ENCODE measurements at places on chromosomes 4 and X. TPM values are rescaled to one million over a fixed set of nuclear protein-coding genes. Genes with fewer than 3 reads are reported as not detected.

DNA sequence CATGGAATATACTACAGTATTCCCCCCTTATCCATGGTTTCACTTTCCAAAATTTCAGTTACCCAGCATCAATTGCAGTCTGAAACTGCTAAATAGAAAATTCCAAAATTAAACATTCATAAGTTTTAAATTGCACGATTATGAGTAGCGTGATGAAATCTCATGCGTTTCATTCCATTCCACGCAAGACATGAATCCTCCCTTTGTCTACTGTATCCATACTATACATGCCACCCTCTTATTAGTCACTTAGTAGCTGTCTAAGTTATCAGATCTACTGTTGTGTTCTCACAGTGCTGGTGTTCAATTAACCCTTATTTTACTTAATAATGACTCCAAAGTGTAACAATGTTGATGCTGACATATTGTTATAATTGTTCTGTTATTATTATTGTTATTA is 261.2 kb upstream of the NDST4 start:
- H3K27ac ChIP-seq: no peak overlapping the region
- no peaks in the 10 kb centered on the region for H3K36me3 ChIP-seq
- DNase-seq: no peak
- H3K4me3 ChIP-seq: no peak overlapping the region

DNA sequence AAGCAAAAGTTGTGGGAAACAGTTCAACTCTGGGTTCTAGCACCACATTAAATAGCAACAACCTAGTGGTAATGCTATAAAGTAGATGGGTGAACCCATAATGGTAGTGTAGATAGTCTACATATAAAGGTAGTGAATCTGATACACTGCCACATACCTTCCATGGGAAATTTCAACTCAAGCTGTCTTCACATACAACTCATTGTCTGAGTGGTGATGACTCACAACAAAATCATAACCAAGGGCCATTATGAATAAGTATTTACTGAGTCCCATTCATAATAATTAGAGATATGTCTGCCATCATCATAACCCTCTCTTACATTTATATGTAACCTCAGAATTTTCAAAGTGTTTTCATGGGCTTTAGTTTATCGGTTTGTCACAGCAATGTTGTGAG is 34.8 kb downstream of the EGF start:
- no peaks in the 10 kb centered on the region for H3K27me3 ChIP-seq
- H3K36me3 ChIP-seq: no peaks in the 10 kb centered on the region
- DNase-seq: no peak
- H3K27ac ChIP-seq: no peak overlapping the region

DNA sequence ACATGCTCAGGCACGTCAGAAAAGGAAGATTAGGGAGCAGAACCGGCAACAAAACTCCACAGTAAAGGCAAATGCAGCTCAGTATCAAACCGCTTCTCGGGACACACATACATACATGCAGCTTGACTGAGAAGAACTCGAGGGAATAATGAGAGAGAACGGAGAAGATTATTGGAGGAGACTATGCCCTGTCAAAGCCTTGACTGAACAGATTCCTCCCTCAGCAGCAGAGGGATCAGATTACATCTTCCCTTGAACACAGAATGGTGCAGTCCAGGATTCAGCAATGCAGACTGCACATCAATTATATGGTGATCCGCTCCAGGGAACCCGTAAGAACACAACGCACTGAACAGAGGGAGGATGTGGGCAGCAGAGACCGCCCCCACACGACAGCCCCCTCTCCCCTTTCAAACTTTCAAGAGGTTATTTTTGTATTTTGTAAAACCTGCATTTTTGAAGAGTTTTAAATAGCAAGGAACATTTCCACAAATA is 183.2 kb downstream of the FBXW7 start:
- H3K27me3 ChIP-seq: no peaks in the 10 kb centered on the region
- H3K4me3 ChIP-seq: peak overlapping the region; percentile 58
- peaks cover 36% of the 10 kb centered on the region for H3K4me1 ChIP-seq
- DNase-seq: no peak
- H3K27ac ChIP-seq: peak overlapping the region; percentile 50

- no peaks in the 10 kb centered on the region for H3K27me3 ChIP-seq
- no peak for DNase-seq
- H3K4me3 ChIP-seq: no peak overlapping the region
Observed at GRCh38 chrX:48714573-48714972, 18.0 kb downstream of the SUV39H1 start.

DNA sequence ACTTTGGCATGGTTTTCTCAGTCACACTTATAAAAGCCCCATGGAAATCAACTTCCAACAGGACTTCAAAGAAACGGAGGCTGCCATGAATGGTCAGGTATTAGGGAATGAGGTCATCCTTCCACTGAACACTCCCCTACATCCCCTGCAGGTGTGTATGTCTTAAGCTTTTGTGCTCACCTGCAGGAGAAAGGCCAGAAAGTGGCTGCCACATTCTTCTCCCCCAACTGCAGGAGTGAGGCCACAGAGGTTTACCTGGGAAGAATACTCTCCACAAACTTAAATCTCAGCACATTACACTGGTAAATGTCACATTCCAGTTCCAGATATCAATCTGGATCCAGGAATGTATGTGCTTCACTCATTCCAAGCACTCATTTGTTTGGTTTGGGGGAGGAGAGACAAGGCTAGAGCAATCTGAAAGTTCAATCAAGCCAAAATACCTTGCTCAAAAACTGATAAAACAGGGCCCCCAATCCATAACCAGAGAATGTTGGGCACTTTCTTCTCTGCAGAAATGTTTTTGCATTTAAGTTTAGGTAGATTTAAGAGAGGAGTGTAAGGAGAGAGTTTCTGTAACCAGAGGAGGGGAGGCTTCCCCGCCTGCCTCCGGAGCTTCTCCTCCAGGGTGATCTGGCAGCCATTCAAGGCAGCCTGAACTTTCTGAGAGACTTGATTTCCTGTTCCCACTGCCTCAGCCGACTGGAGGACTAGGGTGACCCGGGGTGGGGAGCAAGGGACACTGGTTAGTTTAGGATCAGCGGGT is 15.4 kb downstream of the FAM9C start:
- DNase-seq: peak; percentile 26
- H3K4me3 ChIP-seq: no peak overlapping the region
- no peak overlapping the region for H3K27ac ChIP-seq
- no peaks in the 10 kb centered on the region for H3K27me3 ChIP-seq
- no peaks in the 10 kb centered on the region for H3K4me1 ChIP-seq

GRCh38 chr4:181018913-181019312 is 1224.3 kb upstream of the TENM3 start:
- no peaks in the 10 kb centered on the region for H3K27me3 ChIP-seq
- H3K27ac ChIP-seq: no peak overlapping the region
- H3K4me3 ChIP-seq: no peak overlapping the region
- H3K4me1 ChIP-seq: no peaks in the 10 kb centered on the region

- H3K4me3 ChIP-seq: peak overlapping the region; percentile 96
- peaks cover 18% of the 10 kb centered on the region for H3K4me1 ChIP-seq
- peak overlapping the region; percentile 95 for H3K27ac ChIP-seq
- DNase-seq: no peak
Observed at GRCh38 chr4:51842167-51842553, 793 bp upstream of the DCUN1D4 start.

- DNase-seq: no peak
- H3K36me3 ChIP-seq: no peaks in the 10 kb centered on the region
- no peak overlapping the region for H3K27ac ChIP-seq
- H3K27me3 ChIP-seq: no peaks in the 10 kb centered on the region
- no peaks in the 10 kb centered on the region for H3K4me1 ChIP-seq
- no peak overlapping the region for H3K4me3 ChIP-seq
Observed at GRCh38 chrX:95893636-95894035, 791.0 kb upstream of the DIAPH2 start.

DNA sequence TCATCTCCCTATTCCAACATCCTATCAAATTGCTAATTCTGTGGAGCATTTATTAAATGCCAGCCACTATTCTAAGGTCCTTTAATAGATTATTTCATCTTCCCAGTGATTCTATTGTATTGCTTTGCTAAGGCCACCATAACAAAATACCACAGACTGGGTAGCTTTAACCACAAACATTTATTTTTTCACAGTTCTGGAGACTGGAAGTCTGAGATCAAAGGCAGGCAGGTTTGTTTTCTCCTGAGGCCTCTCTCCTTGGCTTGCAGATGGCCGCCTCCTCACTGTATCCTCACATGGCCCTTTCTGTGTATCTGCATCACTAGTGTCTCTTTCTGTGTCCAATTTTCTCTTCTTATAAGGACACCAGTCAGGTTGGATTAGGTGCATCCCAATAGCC is 64.5 kb downstream of the CPE start:
- no peak overlapping the region for H3K4me3 ChIP-seq
- H3K4me1 ChIP-seq: no peaks in the 10 kb centered on the region
- no peak overlapping the region for H3K27ac ChIP-seq

- H3K4me1 ChIP-seq: no peaks in the 10 kb centered on the region
- no peak overlapping the region for H3K27ac ChIP-seq
- no peaks in the 10 kb centered on the region for H3K36me3 ChIP-seq
- H3K4me3 ChIP-seq: no peak overlapping the region
Observed at GRCh38 chr4:181509073-181509472, 734.1 kb upstream of the TENM3 start.

- H3K36me3 ChIP-seq: no peaks in the 10 kb centered on the region
- H3K4me1 ChIP-seq: no peaks in the 10 kb centered on the region
- H3K27ac ChIP-seq: no peak overlapping the region
- no peaks in the 10 kb centered on the region for H3K27me3 ChIP-seq
- DNase-seq: no peak
Observed at GRCh38 chr4:113009461-113009860, 40.0 kb upstream of the ANK2 start.

FGA gene
- not detected for polyA plus RNA-seq

MAGEB1 gene
- polyA plus RNA-seq: not detected

MAGEC2 gene
- not detected for polyA plus RNA-seq

GLOD5 gene
- polyA plus RNA-seq: not detected

RRH gene
- polyA plus RNA-seq: 0.09 TPM

PDK3 gene
- polyA plus RNA-seq: 1.3 TPM

ARX gene
- polyA plus RNA-seq: 2.6 TPM

CTSO gene
- polyA plus RNA-seq: 2.0 TPM

ARR3 gene
- not detected for polyA plus RNA-seq

TXK gene
- 0.17 TPM for polyA plus RNA-seq

SPINK2 gene
- not detected for polyA plus RNA-seq

C4orf51 gene
- polyA plus RNA-seq: not detected
